Colonic mucosa (tissue), 4 donors: ENCODE measurements at places on chromosomes 1 and 21.

DNA sequence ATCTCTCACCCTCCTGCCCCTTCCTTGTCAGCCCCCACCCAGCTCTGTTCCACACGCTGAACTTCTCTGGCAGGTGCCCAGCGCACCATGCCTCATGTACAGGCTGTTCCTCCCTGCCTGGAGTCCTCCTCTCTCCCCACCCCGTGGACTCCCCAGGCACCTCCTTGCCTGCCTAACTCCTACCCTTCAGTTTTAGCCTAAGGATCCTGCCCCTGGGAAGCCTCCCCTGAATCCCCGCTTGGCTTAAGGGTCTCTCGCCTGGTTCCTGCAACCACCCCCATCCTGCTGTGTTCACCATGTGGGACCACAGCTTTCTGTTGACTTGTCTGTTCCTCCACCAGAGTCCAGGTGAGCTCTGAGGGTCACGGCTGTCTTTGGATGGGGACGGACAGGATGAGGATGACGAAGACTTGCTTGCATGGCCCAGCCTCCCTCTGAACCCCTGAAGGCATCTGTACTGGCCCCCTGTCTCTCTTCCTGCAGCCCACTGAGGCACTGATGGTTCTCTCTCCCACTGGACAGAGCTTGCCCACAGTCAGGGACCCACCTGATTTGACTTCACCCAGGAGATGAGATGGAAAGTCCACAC is 153.2 kb upstream of the C1orf174 start:
- no peak for DNase-seq

DNA sequence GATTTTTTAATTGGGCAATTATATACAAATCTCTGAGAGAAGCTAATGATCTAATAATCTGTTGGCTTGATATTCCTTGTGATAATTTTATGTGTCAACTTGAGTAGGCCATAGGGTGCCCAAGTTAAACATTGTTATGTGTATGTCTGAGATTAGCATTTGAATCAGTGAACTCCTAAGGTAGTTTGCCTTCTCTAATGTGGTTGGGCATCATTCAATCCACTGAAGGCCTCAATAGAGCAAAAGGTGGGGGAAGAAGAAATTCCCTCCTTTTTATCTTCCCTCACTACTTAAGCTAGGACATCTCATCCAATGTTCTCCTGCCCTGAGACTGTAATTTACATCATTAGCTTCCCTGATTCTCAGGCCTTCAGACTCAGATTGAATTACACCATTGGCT is 394.5 kb downstream of the LMO4 start:
- no peak for DNase-seq

GRCh38 chr1:101039245-101039644 is 13.7 kb upstream of the DPH5 start:
- no peak for DNase-seq

GRCh38 chr1:24949331-24949881 is 19.3 kb upstream of the RUNX3 start:
- no peak for DNase-seq

GRCh38 chr1:29563092-29563491 is 326.8 kb downstream of the PTPRU start:
- DNase-seq, result no peak

DNA sequence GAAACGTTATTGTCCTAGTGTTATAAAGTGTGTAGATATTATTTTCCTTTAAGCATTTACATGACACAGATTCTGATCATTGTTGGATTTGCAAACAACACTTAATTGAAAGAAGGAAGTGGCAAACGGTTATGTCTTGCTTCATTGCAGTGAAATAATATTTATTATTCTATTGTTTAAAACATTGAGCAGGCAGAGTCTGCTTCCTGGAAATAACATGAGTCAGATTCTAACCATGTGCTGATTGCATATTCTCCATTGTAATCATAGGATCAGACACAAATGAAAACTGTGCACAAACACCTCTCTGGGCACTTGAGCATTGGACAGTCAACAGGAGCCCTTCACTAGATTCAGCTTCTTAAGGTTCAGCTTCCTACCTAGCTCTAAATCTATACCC is 46.8 kb upstream of the USP25 start:
- DNase-seq, result no peak

DNA sequence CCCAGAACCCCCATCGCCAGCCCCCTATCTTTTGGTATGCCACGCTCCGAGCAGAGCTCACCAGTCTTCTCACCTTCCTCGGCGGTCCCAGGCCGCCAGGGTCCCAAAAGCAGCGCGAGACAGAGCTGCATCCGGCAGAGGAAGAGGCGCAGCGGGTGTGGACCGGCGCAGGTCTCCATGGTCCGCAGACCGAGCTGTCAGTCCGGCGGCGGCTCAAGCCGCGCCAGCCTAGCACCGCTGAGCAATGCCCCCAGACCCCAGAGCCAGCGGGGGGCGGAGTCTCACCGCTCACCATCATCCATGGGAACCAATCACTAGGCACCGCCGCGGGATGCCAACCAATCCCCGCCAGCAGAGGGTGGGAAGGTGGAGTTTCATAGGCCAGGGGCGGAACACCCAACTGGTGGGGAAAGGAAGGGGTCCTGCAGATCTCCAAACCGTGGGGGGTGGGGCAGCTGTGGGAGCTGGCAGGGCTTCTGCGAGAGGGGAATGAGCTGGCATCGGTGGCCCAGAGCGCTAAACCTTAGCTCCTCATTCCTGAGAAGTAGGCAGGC is at the start of gene EPHA10:
Gene EPHA10, minus strand, starts transcription at position 233 of the 554 bp plus-strand sequence. Its CDS starts 54 bp downstream, at position 179.
- peak; percentile 17 for DNase-seq
